Activated CD8-positive, alpha-beta memory T cell treated with anti-CD3 and anti-CD28 coated beads for 4 hours (primary cell): ENCODE measurements at places on chromosomes 11 and 22.

DNA sequence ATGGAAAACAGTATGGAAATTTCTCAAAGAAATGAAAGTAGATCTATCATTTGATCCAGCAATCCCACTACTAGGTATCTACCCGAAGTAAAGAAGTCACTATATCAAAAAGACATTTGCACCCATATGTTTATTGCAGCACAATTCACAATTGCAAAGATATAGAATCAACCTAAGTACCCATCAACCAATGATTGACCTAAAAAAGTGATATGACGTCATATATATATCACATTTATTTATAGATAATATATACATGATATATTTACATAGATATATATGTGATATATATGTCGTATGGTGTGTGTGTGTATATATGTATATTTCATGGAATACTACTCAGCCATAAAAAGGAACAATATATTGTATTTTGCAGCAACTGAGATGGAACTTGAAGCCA, 188.3 kb upstream of the ARHGAP42 start:
- no peak for DNase-seq

GRCh38 chr22:44668886-44669521, 33.0 kb upstream of the PRR5 start:
- DNase-seq = no peak

- no peak for DNase-seq
Observed at GRCh38 chr22:45101515-45102227, 62.1 kb upstream of the NUP50 start.

DNA sequence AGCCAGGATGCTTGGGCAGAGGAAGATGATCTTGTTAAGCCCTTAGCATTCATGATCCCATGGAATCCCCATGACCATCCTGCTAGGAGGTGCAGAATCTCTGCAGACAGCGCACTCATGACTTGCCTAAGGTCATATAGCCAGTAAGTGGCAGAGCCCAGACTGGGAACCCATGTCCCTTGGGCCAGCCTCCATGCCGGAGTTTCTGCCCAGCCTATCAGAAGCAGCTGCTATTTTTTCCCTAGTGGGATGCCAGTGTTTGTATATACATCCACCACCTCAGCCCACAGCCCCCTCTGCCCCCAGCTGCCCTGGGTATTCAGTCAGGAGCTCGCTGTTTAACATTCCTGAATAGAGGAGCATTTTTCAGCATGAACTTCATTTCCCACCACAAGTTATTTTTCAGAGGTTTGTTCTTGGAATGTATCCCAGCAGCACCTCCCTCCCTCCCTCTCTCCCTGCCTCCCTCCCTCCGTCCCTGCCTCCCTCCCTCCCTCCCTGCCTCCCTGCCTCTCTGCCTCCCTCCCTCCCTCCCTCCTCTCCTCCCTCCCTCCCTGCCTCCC, 34.4 kb upstream of the SUSD2 start:
- no peak for DNase-seq

GRCh38 chr11:117160826-117161225, 16.7 kb downstream of the PAFAH1B2 start:
- DNase-seq = no peak

DNA sequence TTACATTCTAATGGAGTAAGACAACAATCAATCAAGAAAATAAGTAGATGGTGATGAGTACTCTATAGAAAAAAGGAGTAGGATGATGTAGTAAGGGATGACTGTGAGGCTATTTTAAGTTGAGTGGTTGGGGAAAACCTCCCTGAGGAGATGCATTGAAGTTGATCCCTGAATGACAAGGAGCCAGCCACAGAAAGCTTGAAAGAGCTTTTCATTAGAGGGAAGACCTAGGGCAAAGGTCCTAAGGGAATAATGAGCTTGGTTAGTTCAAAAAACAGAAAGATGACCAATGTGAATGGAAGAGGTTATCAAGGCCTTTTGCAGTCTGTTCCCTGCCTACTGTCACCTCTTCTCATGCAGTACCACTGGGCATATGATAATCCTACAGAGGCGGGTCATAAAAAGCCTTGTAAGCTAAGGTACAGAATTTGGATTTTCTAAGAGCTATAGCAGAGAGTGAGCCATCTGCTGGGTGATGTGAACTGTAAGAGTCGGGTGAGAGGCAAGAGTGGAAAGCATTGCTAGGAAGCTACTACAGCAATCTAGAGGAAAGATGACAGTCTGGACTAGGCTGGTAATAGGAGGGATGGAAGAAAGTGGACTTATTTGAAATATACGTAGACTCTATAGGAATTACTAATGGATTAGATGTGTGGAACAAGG, 3.1 kb downstream of the PPP2R1B start:
- no peak for DNase-seq

GRCh38 chr22:35051013-35051535, 14.9 kb upstream of the ISX start:
- DNase-seq = no peak

- no peak for DNase-seq
Observed at GRCh38 chr11:11864803-11865202, 23.0 kb downstream of the USP47 start.

DNA sequence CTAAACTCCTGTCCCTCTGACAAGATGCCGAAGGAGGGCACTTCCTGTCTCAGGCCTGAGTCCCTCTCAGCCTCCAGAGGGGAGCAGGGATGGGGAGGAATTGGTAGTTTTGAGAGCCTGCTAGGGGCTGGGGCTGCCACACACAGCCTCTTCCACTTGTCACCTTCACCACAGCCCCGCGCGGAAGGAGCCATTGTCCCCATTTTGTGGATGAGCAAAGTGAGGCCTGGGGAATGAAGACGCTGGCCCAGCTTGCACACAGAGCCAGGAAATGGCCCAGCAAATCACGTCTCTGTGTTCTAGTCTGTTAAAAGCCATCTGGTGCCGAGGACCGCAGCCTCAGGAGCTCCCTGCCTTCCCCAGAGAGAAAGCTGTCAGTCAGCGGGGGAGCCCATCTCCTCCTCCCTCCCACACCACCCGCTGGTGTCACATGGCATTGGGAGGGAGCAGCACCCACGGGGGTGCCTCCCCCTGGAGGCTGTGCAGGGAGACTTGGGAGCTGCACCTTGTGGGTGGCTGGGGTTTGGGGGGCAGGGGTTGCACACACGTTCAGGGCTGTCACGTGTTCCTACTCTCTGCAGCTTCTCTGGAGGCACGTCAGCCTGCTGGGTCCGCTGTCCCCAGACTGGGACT, 34.6 kb downstream of the RASD2 start:
- no peak for DNase-seq

DNA sequence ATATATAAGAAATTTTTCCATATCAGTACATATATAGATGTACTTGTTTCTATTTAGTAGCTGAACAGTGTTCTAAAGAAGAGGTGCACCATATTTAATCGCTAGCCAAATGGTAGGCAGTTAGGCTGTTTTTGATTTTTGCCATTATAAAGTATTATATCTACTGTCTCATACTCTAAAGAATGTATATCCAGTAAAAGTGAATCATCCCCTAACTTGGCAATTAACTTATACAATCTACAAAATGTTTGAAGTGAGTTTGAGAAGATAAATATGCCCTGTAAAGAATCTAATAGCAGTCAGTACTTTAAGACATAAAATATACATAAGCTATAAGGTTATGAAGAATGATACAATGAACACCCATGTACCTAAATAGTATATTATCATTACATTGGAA, 291.5 kb downstream of the SWAP70 start:
- no peak for DNase-seq

DNA sequence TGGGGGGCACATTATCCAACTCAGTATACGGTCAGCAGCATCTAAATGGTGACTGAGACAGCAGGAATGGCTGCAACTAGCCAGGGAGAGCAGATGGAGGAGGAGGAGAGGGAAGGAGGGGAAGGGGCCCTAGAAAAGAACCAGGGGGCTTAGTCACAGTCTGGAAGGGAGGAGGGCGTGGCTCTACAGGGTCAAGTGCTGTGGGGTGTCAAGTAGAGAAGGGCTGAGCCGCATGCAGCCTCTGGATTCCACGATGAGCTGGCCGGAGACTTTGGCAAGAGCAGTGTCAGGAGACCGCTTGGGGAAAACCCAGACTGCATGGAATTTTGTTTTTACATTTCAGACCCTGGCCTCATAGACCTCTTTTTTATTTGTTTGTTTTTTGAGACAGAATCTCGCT, 25.8 kb upstream of the PPFIA1 start:
- no peak for DNase-seq

GRCh38 chr11:75273411-75274391, 33.1 kb downstream of the TPBGL start:
- DNase-seq = no peak

- DNase-seq = no peak
Observed at GRCh38 chr22:46828323-46828900, 66.0 kb downstream of the TBC1D22A start.

GRCh38 chr11:65214212-65214845, 32.6 kb downstream of the CAPN1 start:
- no peak for DNase-seq

- no peak for DNase-seq
Observed at GRCh38 chr11:65309006-65309405, 5.7 kb upstream of the CDC42EP2 start.

DNA sequence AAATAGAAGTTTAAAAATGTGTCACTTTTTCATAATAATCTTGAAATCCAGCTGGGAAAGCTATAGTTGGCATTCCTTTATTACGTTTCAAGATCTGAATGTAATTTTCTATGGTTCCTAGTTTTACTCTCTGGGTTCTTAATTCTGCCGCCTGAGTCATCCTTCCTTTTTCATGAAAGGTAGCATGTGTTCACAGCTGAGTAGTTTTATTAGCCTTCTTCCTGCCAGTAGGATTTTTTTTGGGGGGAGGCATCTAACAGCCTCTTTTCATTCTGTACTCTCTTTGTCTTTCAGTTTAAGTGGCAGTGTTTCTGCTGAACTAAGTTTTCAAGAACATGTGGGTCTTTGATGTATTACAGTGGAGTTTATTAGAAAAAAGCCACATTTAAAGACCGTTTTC, 36.5 kb downstream of the OR2AG2 start:
- no peak for DNase-seq

- DNase-seq = no peak
Observed at GRCh38 chr11:71281831-71282230, 29.5 kb upstream of the SHANK2 start.

DNA sequence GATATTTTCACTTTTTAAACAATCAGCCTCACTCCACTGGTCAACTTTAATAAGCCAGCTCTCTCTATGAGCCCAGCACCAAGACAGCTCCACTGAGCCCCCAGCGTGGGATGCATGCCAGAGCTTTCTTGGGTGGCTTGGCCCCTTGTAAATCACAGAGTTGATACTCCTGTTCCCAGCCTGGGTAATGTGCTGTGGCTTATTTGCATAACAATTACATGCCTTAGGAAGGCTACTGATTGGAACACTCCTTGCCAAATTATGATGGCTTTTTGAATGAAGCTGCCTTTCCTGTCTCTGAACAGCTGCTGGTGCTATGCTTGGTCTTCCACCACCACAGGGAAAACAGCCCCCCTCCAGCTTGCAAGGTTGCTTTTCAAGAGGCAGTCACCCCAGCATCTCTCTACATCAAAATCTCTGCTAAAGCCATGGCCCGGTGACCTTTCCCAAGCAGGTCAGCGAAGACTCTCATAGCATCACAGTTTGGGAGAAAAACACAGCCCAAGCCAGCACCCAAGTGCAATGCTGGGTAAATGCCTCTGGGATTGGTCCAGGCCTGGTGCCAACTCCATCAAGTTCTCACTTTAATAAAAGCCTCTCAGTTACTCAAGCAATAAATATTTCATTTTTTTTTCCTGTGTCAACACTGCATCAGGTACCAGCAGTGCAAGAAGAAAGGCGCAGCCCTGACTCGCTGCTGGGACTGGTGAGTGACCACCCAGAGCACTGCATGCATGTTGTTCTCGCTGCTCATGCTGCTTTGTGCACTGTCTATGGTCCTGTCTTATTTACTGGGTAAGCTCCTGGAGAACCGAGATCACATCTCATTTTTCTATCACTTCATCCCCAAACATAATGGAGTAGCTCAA, 549.3 kb downstream of the OPCML start:
- DNase-seq = no peak

- DNase-seq = no peak
Observed at GRCh38 chr11:84812471-84812969, 814.6 kb downstream of the DLG2 start.

- DNase-seq = no peak
Observed at GRCh38 chr11:28140689-28141455, 32.7 kb downstream of the METTL15 start.

GRCh38 chr11:59965424-59965823, 1.6 kb downstream of the OOSP4A start:
- DNase-seq = no peak

GRCh38 chr22:42062506-42063170, 8.0 kb downstream of the NAGA start:
- DNase-seq = no peak

DNA sequence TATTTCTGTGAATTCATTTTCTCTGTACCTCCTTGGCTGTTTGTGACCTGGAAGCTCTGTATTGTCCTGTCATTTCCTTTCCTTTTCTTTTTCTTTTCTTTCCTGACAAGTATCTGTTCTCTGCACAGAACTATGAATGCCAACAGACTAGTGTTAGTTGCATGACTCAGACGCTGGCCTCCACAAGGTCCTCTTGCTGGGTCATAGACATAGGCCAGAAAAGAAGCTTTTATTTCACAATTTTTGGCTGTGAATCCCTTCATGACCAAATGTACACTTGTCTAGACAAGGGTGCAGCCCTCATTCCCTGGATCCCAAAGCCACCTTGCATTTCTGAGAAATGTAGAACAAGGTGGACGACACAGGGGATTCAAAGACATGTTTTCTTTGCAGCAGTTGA, 104.1 kb upstream of the MTNR1B start:
- DNase-seq = no peak

- no peak for DNase-seq
Observed at GRCh38 chr22:17974087-17974486, 50.3 kb downstream of the MICAL3 start.

DNA sequence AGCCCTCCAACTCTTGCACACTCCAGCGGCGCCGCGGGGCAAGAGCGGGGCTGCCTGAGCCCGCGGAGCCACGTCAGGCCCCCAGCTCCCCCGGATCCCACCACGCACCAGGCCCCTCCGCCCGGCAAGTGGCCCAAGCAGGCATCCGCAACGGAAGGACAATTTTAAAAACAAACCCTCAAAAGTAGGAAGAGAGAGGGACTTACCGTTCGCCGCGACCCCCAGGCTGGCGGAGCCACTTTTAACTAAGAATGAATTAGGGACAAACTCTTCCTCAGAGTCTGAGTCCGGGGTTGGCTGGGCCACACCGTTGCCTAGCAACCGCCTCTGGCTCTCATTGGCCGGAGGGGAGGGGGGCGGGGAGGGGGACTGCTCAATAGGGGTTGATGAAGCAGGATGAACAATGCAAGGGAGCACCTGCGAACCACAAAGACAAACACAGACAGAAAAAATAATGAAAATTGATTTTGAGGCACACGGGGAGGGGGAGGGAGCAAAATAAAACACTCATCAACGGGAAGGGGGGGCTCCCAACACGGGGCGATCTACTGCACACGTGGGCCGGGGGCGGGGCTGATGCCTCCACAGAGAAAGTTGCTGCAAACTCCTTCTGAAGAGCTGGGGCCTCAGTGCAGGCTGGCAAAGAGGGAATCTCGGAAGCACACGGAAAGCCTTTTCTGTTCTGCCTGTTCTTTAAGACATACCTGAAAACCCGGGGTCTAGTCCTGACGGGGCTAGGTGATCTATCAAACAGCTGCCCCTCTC, 387.5 kb upstream of the NARS2 start:
- no peak for DNase-seq

- no peak for DNase-seq
Observed at GRCh38 chr11:17923217-17923616, 89.6 kb downstream of the SERGEF start.
